ENCODE measurements at places on chromosomes 4 and X. TPM values are rescaled to one million over a fixed set of nuclear protein-coding genes. Genes with fewer than 3 reads are reported as not detected.
A peak's percentile ranks its signal among the peaks of the same experiment; 100 is the strongest.

The CT45A10 gene
- polyA plus RNA-seq: not detected

GRCh38 chr4:125985856-125986255, 671.1 kb downstream of the FAT4 start:
- DNase-seq: no peak

DNA sequence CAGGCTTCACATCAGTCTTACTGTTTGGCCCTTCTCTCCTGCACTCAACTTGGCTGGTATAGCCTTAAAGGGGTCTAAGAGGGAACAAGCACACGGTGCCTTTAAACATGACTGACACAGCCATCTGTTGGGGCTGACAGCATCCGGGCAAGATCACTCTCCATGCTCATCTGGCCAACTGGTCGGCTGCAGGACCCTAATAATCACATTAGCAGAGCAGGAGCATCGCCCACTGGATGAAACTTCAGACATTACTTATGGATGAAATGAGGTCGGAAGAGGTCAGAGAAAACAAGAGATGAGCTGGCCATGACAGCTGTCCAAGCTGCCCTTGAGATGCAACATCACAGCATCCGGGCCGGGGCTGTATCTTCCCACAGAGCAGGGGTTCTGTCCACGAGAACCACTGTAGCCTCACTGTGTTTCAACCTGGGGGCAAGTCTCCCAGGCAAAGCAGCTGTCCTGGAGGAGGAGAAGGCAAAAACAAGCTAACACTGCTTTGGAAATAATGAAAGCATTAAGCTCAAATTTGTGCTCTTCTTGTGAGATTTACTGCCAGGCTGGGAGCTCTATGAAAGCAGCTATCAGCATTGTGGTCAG, 94.4 kb upstream of the TTC29 start:
- no peak for DNase-seq

The DGAT2L6 gene
- not detected for polyA plus RNA-seq

The ZNF630 gene
- polyA plus RNA-seq: 2.4 TPM

GRCh38 chrX:142005532-142005931, 101.8 kb downstream of the MAGEC1 start:
- DNase-seq: no peak

DNA sequence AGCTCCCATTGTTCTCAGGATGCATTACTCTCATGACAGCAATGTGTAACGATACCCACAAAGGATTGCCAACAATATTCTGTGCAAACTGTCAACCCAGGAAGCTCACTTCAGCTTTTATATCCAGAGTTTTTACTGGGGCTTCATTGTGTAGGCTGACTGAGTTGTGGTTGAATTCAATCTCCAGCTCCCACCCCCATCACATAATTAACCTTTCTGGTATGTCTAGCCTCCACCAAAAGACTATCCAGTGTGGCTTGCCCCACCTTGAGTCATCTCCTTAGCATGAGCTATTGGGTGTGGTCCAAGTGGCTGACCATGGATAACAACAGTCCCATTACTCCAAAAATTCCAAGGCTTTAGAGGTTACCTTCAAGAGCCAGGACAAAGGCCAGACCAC, 17.7 kb upstream of the TAB3 start:
- DNase-seq: no peak

The NEIL3 gene
- polyA plus RNA-seq: 3.0 TPM

DNA sequence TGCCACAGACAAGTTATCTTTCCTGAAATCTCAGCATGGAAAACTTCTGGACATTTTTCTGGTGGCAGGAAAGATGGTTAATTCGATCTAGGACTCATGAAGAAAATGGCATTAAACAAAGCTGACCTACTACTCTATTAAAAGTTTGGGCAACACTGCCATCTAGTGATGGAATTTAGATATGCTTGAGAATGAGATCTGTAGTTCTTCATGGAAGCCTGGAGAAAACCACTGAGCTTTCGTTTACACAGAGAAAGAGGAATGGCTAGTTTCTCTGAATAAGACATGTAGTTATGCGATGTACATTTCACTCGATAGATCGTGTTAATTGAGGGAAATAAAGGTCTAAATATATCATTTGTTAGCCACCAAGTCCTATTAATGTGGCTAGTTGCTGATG, 51.7 kb upstream of the CHRDL1 start:
- peak; percentile 43 for DNase-seq

DNA sequence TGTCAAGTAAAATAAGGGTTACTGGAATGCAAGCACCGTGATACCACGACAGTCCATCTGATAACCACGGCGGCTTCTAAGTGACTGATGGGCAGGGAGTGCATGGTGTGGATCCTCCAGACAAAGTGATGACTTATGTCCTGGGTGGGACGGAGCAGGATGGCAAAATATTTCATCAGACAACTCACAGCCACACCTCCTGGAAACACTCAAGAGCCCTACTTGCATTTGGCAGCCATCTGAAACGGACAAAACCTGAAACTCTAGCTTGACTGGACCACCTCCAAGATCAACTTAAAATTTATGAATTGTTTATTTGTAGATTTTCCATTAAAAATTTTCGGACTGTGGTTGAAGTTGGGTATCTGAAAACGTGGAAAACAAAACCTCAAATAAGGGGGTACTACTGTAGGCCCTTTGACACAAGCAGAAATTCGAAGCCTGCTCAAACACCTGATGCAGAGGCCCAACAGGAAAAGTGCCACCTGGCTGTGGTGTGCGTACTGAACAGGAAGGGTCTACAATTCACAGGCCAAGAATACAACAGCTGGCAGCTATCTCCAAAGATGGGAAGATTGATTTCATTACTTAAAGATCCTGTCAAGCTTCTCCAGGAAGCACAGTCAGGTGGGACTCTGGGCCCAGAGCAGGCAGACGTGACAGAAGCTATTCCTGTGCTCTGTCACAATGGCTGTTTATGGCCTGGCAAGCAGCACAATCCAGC, 26.0 kb downstream of the LRIT3 start:
- no peak for DNase-seq

- no peak for DNase-seq
Observed at GRCh38 chr4:2076908-2077536, 17.9 kb downstream of the NAT8L start.

DNA sequence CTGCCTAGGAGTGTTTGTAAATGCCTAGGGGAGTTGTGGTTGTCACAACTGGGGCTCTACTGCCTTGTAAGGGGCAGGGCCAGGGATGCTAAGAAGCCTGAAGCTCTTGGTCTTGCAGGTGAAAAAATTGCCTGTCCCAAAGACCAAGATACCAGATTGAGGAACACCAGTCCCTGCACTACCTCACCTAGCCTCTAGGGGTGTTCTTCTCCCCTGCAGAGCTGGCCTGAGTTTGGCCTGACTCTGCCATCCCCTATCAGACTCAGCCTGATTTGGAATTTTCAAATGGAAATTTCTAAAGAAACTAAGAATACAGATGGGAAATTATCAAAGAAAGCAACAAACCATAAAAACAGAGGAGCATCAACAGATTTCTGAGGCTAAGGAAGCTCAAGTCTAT, 90.4 kb downstream of the ZC4H2 start:
- DNase-seq: no peak

DNA sequence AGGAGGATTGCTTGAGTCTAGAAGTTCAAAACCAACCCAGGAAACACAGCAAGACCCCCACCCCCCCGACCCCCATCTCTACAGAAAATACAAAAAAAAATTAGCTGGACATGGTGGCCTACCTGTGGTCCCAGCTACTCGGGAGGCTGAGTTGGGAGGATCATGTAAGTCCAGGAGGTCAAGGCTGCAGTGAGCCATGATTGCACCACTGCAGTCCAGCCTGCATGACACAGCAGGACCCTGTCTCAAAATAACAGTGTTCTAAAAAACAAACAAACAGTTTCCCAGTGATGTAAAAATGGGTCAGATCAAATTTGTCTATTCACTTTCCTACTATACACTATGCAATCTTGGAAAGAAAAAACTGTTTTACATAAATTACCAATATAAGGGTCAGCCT, 2.0 kb upstream of the CBR4 start:
- no peak for DNase-seq

DNA sequence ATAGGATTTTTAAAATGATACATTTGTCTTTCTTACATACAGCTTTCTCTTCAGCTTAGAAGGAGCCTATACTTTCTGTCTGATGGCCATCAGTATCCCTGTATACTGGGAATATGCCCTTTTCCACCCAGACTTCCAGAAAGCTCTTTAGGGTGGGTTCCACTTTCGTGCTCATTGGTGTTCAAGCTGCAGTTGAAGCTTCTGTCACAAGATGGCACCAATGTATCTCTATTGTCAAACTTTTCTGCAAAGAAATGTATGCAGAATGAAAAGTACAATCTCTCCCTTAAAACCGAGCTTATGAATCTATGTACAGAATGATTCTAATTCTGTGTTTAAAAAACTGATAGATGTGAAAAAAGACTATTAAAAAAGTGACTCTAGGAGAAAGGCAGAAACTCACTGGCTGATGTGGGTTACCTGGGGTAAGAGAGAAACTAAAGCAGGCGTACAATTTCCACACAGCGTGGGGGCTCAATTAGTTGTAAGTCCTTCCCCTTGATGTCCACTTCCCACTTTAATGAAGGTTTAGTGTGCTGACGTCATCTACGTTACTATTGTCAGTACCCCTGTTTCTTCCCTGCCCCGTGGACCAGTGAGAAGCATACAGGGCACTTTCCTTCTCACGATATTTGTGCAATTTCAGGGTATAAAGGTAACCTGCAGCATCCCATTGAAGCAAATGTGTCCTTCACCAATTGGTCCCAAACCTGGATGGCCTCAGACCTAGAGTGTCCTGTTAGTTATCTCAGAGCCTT, 57.3 kb upstream of the TCEAL2 start:
- peak; percentile 0 for DNase-seq

The DUSP9 gene
- polyA plus RNA-seq: 0.14 TPM

- DNase-seq: no peak
Observed at GRCh38 chrX:117972711-117973109, 143.9 kb downstream of the KLHL13 start.

The RBM41 gene
- polyA plus RNA-seq: 8.9 TPM

The IL2 gene
- polyA plus RNA-seq: not detected

The AVPR2 gene
- 1.4 TPM for polyA plus RNA-seq

- DNase-seq: no peak
Observed at GRCh38 chr4:74415602-74416300, 29.2 kb upstream of the AREG start.

The DRP2 gene
- polyA plus RNA-seq: 2.1 TPM

The ALG13 gene
- polyA plus RNA-seq: 33.8 TPM

- DNase-seq: no peak
Observed at GRCh38 chr4:77158487-77158861, 1.5 kb downstream of the CCNG2 start.

The TEX13D gene
- not detected for polyA plus RNA-seq

DNA sequence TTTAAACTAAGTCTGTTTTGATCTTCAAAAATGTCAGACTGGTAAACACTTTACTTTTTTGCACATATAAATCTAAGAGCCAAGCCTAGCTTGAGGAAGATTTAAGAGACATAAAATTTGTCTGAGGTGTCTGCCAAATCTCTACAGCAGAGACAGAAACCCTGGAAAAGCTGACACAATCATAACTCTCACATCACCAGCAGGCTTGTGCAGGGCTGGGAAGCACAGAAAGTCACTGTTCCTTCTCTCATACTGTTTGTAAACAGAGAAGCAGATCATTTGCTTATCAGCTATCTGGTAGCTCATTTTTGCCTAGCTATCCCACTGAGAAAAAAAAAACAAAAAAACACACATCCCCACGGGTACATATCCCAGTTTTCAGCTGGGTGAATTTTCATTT, 7.0 kb downstream of the ENOX2 start:
- peak; percentile 45 for DNase-seq

The KLB gene
- 0.50 TPM for polyA plus RNA-seq

GRCh38 chrX:72095370-72095769, 36.3 kb downstream of the RTL5 start:
- no peak for DNase-seq

GRCh38 chr4:184728858-184729257, 5.0 kb downstream of the CENPU start:
- no peak for DNase-seq
